Stimulated activated memory B cell treated with anti-CD40 and anti-IgM and Interleukin-4, amounts not matched to agents 10 μg/mL and 1 μg/mL and 100 μg/mL, for 72 hours (primary cell): ENCODE measurements at places on chromosomes 3 and 15.

GRCh38 chr15:70523616-70524015, 239.7 kb downstream of the UACA start:
- H3K4me1 ChIP-seq, result peaks cover 20% of the 10 kb centered on the region
- ATAC-seq, result no peak

DNA sequence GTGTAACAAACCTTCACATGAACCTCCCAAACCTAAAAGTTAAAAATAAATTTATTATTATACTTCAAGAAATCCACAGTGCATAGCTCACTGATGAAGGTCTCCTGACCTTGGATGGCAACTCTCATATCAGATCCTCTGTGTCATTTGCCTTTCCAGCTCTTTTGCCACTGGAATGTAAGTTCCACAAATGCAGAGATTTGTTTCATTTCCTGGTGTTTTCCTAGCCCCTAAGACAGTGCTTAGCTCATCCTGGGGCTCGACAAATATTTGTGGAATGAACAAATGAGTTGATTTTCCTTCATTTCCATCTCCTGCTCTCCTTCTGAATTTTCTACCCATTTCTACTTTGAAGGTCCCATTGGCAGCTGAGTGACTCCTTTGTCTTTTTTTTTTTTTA, 56.0 kb downstream of the FRMD4B start:
- H3K36me3 ChIP-seq, result no peaks in the 10 kb centered on the region
- no peak overlapping the region for H3K4me3 ChIP-seq
- peaks cover 31% of the 10 kb centered on the region for H3K4me1 ChIP-seq
- ATAC-seq, result no peak
- H3K27ac ChIP-seq, result no peak overlapping the region

GRCh38 chr3:127074900-127075360, 92.0 kb downstream of the PLXNA1 start:
- H3K27ac ChIP-seq, result no peak overlapping the region
- no peaks in the 10 kb centered on the region for H3K36me3 ChIP-seq
- ATAC-seq, result peak; percentile 92
- no peak overlapping the region for H3K4me3 ChIP-seq

- no peaks in the 10 kb centered on the region for H3K36me3 ChIP-seq
- H3K4me1 ChIP-seq, result peaks cover 20% of the 10 kb centered on the region
Measured at GRCh38 chr15:56467616-56468015, 2.7 kb upstream of the MNS1 start.

DNA sequence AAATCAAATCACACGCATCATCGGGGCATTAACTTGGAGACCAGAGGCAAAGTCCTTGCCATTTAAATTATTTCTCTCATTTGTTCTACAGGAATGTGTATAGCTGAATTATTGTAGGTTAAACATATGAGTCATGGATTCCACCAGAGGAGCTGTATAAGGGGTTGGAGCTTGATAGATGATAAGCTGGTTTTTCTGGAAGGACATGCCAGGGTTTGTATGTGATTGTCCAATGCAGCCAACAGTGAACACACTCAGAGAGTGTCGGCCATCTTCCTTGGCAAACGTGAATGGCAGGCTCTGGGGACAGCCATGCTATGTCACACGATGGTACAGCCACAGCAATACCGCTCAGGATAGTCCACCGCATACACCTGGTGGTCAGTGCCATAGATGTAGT, 25.1 kb downstream of the SSUH2 start:
- H3K36me3 ChIP-seq, result no peaks in the 10 kb centered on the region
- H3K4me3 ChIP-seq, result no peak overlapping the region
- ATAC-seq, result no peak
- H3K27me3 ChIP-seq, result peaks cover 14% of the 10 kb centered on the region

DNA sequence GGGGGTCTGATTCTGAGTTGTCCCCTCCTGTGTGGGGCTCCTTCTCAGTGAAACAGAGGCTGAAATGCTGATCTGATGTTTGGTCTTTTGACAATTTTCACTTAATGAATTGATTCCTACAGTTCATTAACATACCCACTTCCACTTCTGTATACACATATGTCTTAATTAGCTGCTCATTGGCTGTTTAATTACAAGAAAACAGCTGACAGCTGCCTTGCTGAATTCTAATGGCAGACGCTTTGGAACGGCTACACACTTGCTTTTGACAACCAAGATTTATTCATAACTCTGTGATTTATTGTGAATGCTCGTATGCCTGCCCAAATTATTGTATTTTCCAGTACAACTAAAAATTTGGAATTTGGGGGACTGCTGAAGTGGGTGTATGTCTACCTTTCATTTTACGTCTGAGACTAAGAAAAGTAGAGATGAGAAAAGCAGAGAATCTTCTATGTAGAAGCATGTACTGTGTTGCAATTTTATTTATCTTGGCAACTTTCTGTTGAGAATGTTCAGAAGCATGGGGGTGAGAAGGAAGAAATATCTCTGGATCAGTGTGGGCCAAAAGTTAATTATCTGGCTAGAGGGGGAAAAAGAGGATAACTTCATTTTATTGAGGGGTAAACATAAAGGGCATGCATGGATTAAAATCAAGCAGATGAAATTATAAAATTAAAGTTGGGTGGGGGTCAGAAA, 46.5 kb upstream of the ICE2 start:
- H3K4me1 ChIP-seq, result peaks cover 18% of the 10 kb centered on the region
- ATAC-seq, result no peak
- H3K4me3 ChIP-seq, result no peak overlapping the region
- H3K27ac ChIP-seq, result no peak overlapping the region
- H3K27me3 ChIP-seq, result no peaks in the 10 kb centered on the region

- H3K4me3 ChIP-seq, result no peak overlapping the region
- H3K27ac ChIP-seq, result no peak overlapping the region
- ATAC-seq, result no peak
Measured at GRCh38 chr3:25468866-25469319, 40.8 kb downstream of the RARB start.

DNA sequence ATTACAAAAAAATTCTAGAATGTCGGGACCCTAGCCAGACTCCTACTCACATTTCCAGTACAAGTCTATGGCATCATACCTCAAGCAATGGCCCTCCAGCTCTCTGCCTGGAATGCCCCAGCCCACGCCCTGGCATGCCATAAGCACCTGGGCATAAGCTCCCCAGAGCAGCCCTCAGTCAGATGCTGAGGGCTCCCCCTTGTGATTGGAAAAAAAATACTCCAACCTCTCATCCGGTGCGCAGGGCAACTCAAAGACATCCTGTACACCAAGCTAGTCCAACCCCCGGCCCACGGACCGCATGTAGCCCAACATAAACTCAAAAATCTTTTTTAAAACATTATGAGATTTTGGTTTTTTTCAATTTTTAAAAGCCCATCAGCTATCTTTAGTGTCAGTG, 115.4 kb downstream of the NEK10 start:
- peak; percentile 60 for ATAC-seq
- H3K4me1 ChIP-seq, result no peaks in the 10 kb centered on the region
- no peaks in the 10 kb centered on the region for H3K36me3 ChIP-seq
- peaks cover 11% of the 10 kb centered on the region for H3K27me3 ChIP-seq
- H3K4me3 ChIP-seq, result no peak overlapping the region
- H3K27ac ChIP-seq, result no peak overlapping the region

DNA sequence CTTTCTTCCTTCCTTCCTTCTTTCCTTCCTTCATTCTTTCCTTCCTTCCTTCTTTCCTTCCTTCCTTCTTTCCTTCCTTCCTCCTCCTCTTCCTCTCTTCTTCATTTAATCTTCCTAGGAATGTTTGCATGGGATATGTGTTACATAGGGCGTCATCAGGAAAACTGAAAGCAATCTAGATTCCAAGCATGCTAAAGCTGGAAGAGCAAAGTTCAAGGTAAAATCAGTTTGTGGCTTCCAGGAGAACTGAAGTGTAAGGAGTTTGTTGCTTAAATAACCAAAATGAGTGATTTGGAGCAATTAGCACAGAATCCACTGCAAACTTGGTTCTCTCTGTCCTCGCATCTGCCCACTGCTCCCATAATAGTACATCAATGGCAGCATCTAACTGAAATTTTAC, 716.2 kb downstream of the GBE1 start:
- no peak overlapping the region for H3K27ac ChIP-seq
- no peaks in the 10 kb centered on the region for H3K36me3 ChIP-seq
- no peak for ATAC-seq
- H3K4me1 ChIP-seq, result no peaks in the 10 kb centered on the region
- H3K27me3 ChIP-seq, result no peaks in the 10 kb centered on the region

- H3K27me3 ChIP-seq, result no peaks in the 10 kb centered on the region
- no peak for ATAC-seq
- peaks cover 24% of the 10 kb centered on the region for H3K4me1 ChIP-seq
- H3K4me3 ChIP-seq, result no peak overlapping the region
Measured at GRCh38 chr3:177824841-177825240, 627.6 kb upstream of the TBL1XR1 start.

DNA sequence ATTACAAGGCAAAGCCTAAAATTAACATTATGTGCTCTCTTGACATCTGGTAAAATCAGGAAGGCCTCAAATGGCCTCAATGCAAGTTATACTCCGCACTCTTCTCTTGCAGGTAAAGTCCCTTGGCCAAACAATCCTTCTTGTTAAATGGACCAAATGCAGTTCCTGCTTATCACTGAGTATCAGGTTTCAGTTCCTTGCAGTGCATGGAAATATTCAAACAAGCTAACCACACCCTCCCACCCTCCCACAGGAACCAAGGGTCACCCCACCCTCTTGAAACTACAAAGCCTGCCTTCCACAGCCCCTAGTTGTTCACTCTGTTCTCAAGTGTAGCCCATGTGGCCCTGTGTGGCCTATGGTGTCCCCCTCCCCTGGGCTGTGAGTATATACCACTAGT, 171.9 kb upstream of the CADPS start:
- H3K4me3 ChIP-seq, result no peak overlapping the region
- no peak overlapping the region for H3K27ac ChIP-seq
- no peaks in the 10 kb centered on the region for H3K27me3 ChIP-seq
- peak; percentile 72 for ATAC-seq
- H3K36me3 ChIP-seq, result peaks cover 7% of the 10 kb centered on the region

- no peak overlapping the region for H3K27ac ChIP-seq
- H3K4me3 ChIP-seq, result no peak overlapping the region
- H3K27me3 ChIP-seq, result peaks cover 15% of the 10 kb centered on the region
- no peaks in the 10 kb centered on the region for H3K4me1 ChIP-seq
Measured at GRCh38 chr3:69182588-69183316, 60.4 kb upstream of the LMOD3 start.

GRCh38 chr15:80395616-80396015, 8.6 kb upstream of the ARNT2 start:
- no peaks in the 10 kb centered on the region for H3K4me1 ChIP-seq
- ATAC-seq, result no peak
- H3K27ac ChIP-seq, result no peak overlapping the region
- no peaks in the 10 kb centered on the region for H3K36me3 ChIP-seq
- H3K4me3 ChIP-seq, result no peak overlapping the region
- peaks cover 36% of the 10 kb centered on the region for H3K27me3 ChIP-seq

DNA sequence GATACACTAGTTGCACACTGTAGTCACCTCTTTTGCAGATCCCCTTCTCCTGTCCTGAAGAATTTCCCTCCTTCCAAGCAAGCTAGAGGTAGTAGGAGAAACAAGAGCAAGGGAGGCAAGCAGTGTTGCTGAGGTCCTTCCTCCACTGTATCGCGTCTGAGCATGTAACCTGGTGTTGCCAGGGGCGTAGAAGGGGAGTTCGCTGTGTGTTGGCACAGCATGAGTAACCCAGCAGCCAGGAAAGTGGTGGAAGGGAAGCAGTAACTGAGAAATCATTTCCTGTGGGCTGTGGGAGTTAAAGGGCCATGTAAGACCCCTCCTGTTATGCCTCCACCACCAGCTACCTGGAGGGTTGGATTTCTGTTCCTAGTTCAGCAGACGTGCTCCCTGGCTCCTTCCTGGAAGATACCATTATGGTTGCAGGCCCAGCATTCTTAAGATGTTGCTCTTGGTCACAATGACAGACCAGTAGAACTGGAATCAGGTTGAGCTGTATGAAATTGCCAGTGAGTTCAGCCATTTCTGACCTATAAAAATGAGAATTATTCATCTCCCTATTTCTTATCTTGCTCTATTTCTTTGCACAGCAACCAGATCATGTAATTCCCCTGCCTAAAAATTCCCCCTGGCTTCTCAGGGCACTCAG, 215.3 kb upstream of the TOPAZ1 start:
- peaks cover 22% of the 10 kb centered on the region for H3K4me1 ChIP-seq
- H3K27me3 ChIP-seq, result peaks cover 13% of the 10 kb centered on the region
- no peaks in the 10 kb centered on the region for H3K36me3 ChIP-seq
- no peak for ATAC-seq

DNA sequence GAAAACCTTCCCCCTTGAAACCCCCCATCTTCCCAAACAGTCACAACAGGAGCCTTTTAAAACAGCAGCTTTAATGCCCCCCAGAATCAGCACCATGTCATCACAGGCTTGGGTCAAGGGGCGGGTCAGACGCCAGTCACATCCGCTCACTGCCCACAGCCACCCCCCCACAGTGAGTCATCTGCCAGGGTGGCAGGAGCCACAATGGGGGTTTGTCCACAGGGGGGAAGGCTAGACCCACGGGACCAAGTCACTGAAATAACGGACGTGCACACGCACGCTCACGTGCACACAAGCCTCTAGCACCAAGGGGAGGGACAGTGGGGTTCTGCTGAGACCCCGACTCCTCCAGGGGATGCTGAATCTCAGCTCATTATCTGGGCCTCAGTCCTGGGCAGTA, 441 bp upstream of the UCN2 start:
- no peaks in the 10 kb centered on the region for H3K27me3 ChIP-seq
- H3K27ac ChIP-seq, result no peak overlapping the region

GRCh38 chr15:29840926-29841325, 18.7 kb upstream of the TJP1 start:
- no peaks in the 10 kb centered on the region for H3K4me1 ChIP-seq
- no peak overlapping the region for H3K27ac ChIP-seq
- H3K4me3 ChIP-seq, result no peak overlapping the region

DNA sequence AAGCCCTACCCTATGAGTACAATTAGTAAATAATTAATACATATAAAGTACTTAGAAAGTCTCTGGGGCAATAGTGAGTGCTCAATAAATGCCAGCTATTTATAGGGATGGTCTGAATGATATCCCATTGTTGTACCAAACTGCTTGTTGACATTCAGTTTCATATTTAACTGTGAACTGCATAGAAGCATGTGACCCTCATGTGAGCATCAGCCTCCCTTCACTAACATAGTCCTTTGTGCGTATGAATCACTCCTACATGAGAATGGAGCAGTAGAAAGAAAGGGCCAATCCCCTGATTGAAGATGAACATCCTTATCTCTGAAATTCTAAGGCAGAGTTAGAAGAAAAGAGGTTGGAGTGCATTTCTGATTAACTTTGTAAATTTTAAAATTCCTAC, 68.7 kb upstream of the ATP10A start:
- H3K27me3 ChIP-seq, result peaks cover 44% of the 10 kb centered on the region
- H3K27ac ChIP-seq, result no peak overlapping the region
- peaks cover 10% of the 10 kb centered on the region for H3K36me3 ChIP-seq
- H3K4me1 ChIP-seq, result peaks cover 10% of the 10 kb centered on the region
- ATAC-seq, result no peak

GRCh38 chr3:39814007-39814406, 4.6 kb downstream of the MYRIP start:
- no peak overlapping the region for H3K27ac ChIP-seq
- peaks cover 55% of the 10 kb centered on the region for H3K27me3 ChIP-seq
- ATAC-seq, result no peak
- no peaks in the 10 kb centered on the region for H3K36me3 ChIP-seq
- H3K4me1 ChIP-seq, result peaks cover 20% of the 10 kb centered on the region

GRCh38 chr3:81380234-81380633, 381.2 kb downstream of the GBE1 start:
- H3K4me3 ChIP-seq, result no peak overlapping the region
- no peaks in the 10 kb centered on the region for H3K4me1 ChIP-seq
- no peaks in the 10 kb centered on the region for H3K27me3 ChIP-seq
- no peaks in the 10 kb centered on the region for H3K36me3 ChIP-seq
